ENCODE measurements at places on chromosomes 3 and 15.

DNA sequence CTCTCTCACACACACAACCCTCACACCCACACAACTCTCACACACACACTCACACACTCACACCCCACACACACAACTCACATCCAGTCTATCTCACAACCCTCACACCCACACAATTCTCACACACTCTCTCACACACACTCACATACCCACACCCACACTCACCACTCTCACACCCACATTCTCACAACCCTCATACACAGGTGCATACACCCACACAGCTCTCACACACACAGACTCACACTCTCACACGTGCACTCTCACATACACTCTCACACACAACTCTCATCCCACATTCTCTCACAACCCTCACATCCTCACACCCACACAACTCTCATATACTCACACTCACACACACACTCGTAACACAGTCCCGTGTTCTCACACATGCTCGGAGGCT is 134.4 kb downstream of the FBLN2 start:
- DNase-seq: no peak

GRCh38 chr3:169661361-169662131 is 2.0 kb downstream of the MECOM start:
- DNase-seq: peak; percentile 31

- no peak for DNase-seq
Measured at GRCh38 chr3:34132069-34132692, 333.8 kb downstream of the PDCD6IP start.

GRCh38 chr15:67025719-67026609 is 39.4 kb upstream of the SMAD3 start:
- DNase-seq: no peak

GRCh38 chr15:40342416-40343320 is 1.9 kb upstream of the CCDC9B start:
- no peak for DNase-seq

DNA sequence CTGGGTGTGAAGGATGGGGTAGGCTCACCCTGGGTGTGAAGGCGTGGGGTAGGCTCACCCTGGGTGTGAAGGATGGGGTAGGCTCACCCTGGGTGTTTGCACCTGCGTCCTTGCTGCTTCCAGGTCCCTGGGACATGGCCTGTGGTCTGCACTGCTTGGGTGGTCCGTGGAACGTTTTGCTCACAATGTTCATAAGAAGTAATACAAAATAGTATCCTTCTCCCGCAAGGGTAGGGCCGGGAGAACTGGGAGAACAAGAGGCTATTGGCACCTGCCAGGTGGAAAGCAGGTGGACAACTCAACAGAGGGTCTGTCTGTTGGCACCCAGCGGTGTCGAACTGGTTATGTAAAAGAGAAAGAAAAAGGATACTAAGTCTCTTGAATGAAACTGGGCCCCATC is 17.0 kb upstream of the PCSK6 start:
- no peak for DNase-seq

- no peak for DNase-seq
Measured at GRCh38 chr3:195005251-195005620, 265.7 kb downstream of the XXYLT1 start.

DNA sequence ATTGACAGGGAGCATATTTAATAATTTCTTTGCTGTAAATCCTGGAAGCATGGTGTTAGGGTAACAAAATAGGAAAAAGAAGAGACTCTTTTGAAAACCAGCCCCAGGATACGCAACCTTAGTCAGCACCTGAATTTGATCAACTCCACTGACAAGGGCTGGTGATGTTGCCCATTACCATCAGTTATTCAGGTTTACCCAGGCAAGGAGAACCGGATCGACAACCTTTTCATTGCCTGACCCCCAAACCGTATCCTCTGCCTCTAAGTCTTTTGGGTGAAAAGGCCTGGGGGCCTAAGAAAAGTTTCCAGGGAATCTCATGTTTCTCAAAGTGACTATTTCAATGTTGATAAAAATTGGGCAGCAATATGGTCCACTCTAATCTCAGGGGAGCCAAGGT is 313.3 kb downstream of the KBTBD8 start:
- no peak for DNase-seq

GRCh38 chr3:132979606-132980005 is 58.6 kb upstream of the TMEM108 start:
- no peak for DNase-seq

DNA sequence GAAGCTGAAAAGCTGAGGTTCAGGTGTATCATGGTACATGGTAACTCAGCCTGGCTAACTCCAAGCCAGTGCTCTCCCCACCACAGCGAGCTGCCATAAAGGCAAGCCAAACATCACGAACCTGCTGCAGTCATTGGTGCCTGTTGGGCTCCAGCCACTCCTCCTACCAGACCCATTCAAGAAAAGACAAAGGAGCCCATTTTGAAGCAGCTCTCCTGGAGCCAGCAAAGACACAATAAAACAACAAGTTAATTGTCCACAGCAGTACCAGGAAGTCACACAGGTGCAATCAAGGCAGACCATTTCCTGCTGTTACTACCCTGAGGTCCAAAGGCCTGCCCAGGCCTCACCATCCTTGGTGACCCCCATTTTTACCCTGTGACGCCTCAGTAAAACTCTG is 77.6 kb downstream of the DAPK2 start:
- no peak for DNase-seq

DNA sequence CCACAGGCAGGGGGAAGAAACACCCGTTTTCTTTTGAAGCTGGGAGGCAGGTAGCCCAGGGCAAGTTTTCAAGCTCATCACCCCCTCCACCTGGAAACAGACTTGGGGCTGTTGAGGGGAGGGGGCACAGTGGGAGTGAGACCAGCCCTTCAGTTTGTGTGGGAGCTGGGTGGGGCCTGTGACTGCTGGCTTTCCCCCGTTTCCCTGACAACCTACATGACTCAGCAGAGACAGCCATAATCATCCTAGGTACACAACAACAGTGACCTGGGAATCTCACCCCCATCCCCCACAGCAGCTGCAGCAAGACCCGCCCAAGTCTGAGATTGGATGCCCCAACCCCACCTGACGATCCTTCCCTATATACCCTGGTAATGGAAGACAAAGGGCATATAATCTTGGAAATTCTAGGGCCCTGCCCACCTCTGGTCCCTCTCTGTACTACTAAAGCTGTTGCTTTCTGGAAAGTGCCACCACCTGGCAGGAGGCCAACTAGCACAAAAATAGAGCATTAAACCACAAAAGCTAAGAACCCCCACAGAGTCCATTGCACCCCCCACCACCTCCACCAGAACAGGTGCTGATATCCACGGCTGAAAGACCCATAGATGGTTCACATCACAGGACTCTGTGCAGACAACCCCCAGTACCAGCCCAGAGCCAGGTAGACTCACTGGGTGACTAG is 422.2 kb upstream of the SGO1 start:
- DNase-seq: no peak

GRCh38 chr3:144129536-144130214 is 158.1 kb downstream of the DIPK2A start:
- DNase-seq: no peak

DNA sequence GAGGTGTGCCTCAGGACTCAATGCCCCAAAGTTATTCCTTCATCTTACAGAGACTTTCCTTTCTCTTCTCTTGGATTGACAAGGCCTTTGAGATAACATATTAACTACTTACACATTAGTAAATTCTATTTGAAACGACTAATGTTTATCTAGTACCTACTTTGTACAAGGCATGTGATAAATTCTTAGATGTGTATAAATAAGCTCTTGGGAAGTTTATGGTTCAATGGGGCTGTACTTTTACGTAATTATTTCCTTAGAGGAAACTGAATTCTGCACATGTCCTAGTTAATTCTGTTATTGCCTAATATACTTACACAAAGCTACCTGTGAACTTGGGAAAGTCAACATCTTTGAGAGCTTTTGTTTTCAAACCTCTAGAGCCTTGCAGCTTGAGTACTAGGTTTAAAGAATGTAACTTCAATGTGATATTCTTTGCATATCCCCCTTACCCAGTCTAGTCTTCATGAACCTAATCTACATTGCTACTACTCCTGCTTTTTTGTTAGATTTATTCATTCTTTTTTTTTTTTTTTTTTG is 58.5 kb upstream of the RAP2B start:
- no peak for DNase-seq

DNA sequence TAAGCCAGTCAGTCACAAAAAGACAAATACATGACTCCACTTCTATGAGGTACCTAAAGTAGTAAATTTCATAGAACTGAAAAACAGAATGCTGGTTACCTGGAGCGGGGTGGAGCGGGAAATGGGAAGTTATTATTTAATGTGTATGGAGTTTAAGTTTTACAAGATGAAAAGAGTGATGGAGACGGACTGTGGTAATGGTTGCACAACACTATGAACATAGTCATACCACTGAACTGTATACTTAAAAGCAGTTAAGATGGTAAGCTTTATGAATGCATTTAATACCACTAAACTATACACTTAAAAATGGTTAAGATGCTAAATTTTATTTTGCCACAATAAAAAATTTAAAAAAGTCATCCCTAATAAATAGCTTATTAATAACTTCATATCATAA is 23.2 kb downstream of the SFMBT1 start:
- DNase-seq: no peak

GRCh38 chr3:51581524-51581923 is 43.0 kb downstream of the RAD54L2 start:
- DNase-seq: peak; percentile 26

GRCh38 chr3:127675651-127676391 is 3.1 kb downstream of the ABTB1 start:
- no peak for DNase-seq

GRCh38 chr3:190108804-190109203 is 11.9 kb downstream of the P3H2 start:
- no peak for DNase-seq

DNA sequence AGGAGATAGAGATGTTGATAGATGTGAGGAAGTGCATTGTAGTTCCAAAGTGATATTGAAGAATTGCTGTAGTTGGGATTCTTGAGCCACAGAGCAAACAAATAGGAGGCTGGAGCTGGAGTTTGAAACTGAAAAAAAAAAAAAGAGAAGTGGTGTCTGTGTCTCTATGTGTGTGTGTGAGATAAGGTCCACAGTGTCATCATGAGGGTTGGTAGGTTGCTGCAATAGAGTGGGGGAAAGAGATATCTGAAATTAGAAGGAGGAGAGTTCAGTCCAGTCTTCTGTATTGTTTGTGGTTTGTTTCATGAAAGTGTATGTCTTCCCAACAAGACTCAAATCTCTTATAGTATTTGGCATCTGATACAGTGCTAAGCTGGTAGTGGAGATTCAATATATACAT is 37.3 kb upstream of the CACNA1D start:
- no peak for DNase-seq

- DNase-seq: no peak
Measured at GRCh38 chr15:51093839-51094605, 684 bp downstream of the TNFAIP8L3 start.

DNA sequence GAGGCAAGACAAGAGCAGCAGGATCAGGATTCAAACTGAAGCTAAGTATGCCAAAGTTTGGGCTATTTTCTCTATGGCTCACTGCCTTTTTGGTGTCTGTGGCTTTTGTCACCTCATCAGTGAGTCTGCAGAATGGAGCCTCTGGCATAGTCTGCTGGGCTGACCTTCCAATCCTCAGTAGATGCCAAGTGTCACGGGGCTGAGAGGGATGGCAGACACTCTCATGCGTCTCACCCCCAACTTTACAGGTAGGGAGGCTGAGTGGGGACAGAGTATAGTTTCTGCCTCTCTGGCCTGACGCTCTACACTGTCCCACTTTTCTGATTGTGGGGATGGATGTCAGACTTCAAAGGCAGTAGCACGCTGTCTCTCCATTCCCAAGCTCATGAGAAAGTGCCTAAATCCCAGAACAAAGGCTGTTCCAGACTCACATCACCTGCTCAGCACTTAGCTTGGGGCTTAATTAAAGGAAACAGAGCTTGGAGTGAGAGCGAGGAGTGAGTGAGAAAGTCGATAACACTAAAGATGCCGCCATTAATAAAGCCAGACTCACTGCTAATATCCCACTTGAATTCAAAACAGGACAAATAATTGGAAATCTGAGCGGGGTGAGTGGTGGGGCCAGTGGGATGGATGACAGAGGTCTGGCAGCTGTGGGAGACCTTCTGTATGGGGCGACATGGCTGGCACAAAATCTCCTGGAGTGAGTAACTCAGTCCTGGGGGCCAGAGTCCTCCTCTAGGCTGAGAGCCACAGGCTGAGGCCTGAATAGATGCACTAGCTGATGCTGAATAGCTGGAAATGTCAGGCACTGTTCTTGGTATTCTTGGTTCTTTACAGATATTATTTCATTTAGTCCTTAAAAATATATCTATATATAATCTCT is 78.4 kb upstream of the MRPS22 start:
- DNase-seq: no peak

- DNase-seq: no peak
Measured at GRCh38 chr3:113775516-113775915, 28.7 kb downstream of the ATP6V1A start.

DNA sequence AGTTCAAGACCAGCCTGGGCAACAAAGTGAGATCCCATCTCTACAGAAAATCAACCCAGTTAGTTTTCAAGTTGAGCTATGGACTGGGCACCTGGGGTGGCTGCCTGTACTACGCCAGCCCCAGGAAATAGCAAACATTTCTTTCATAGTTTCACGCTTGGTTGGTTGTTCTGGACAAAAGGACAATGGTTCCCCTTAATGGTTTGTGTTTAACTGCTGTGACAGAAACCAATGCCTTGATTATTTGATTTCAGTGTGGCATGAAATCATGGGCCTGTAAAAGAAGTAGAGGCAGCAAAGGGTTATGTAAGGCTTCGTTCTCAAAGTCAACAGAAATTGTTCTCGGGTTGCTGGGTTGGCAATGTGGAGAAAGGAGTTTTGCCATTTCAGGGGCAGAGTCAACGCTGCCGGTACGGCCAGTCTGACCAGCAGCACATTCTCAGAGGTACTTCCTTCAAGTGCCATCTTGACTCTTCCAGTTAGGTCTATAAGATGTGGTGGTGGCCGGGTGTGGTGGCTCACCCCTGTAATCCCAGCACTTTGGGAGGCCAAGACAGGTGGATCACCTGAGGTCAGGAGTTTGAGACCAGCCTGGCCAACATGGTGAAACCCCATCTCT is 12.7 kb downstream of the LCMT2 start:
- no peak for DNase-seq

- no peak for DNase-seq
Measured at GRCh38 chr3:39146083-39146501, 7.3 kb downstream of the CSRNP1 start.

DNA sequence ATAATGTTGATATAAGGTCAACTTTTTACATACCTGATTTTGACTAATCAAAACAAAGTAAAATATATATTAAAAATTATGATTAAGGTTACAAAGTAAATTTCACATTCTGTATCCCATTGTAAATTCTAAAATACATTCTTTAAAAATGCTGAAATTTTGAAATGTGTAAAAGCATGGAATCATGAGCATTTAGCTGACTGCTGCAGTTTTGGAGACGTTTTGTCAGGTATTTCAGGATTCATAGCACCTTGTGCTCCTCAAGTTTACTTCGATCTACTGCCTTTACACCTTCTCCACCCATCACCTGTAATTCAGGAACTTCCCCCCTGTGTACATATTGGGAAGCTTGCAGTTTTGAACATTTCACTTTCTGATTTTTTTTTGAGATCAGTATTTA is 71.0 kb downstream of the ARHGEF26 start:
- DNase-seq: no peak

GRCh38 chr3:55292360-55292759 is 194.7 kb downstream of the WNT5A start:
- DNase-seq: no peak

Measured in NCI-H510A (cell line).